Smooth muscle cell of the brain vasculature (primary cell): ENCODE measurements at places on chromosomes 12 and 14.

DNA sequence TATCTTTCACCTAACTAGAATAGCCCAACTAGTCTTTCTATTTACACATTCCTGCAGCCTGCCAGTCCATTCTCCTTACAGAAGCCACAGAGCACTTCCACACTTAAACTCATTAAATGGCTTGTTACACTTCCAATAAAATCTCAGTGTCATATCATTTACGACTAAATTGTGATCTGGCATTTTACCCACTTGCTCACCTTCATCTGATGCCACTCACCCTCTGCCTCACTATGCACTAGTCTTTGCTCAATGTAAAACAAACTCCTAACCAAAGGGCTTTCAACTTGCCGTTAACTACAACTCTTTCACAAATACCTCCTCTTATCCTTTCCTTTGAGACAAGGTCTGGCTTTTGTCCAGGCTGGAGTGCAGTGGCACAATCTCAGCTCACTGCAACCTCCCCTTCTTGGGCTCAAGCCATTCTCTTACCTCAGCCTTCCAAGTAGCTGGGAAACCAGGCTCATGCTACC, 24.1 kb downstream of the YAF2 start:
- DNase-seq: no peak

- peak; percentile 33 for DNase-seq
Measured at GRCh38 chr12:112198120-112198733, 72.9 kb downstream of the TRAFD1 start.

GRCh38 chr14:68135566-68135965, 316.0 kb downstream of the RAD51B start:
- DNase-seq: no peak

- no peak for DNase-seq
Measured at GRCh38 chr12:6946033-6946919, 2.5 kb downstream of the C12orf57 start.

- DNase-seq: no peak
Measured at GRCh38 chr12:93109551-93110203, 180.6 kb upstream of the EEA1 start.

GRCh38 chr12:102957339-102958050, at the start of gene ASCL1:
ASCL1 (plus strand) TSS chr12:102957674; CDS start chr12:102958245, 571 bp downstream.
- DNase-seq: no peak

GRCh38 chr14:105312973-105313372, 1.6 kb upstream of the PACS2 start:
- DNase-seq: no peak

GRCh38 chr14:95464103-95464502, 52.3 kb downstream of the SYNE3 start:
- DNase-seq: no peak

DNA sequence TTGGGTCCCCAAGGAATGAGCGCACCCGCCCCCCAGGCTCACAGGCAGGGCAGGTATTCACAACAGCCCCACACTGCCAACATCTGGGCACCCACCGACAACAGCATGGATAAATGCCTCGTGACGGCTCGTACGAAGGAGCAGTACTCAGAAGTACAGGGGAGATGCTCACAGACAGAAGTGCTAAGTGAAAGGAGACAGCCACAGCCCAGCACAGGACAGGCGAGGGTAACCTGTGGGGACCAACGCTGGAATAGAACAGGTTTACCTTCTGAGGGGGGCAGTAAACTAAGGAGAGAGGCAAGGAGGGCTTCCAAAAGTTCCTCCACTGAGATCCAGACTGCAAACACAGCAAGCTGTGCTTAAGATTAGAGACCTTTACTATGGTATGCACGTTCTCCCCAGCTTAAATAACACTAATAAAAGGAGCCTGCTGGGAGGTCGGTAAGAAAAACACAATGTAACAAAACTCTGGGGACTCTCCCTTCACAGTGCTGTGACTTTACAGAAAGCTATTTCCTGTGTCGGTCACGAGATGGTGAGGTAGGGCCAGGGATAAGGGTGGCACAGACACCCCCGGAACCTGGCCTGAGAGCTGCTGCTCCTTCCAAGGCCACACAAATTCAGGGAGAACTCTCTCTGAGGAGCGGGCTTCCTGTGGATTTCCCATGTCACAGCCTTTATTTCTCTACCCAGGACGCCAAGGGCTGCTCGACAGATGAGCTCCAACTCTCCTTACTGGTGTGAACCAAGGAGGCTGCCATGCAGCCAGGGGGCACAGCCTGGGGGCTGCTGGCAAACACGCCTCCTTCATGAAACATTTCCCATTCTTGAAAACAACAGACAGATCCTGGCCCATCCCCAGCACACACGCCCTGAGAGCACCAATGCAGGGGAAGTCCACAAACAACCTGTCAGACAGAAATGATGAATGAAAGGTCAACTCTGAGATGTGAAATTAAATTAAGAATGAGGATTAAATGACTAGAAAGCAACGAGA, 26.3 kb downstream of the SLC15A4 start:
- no peak for DNase-seq

DNA sequence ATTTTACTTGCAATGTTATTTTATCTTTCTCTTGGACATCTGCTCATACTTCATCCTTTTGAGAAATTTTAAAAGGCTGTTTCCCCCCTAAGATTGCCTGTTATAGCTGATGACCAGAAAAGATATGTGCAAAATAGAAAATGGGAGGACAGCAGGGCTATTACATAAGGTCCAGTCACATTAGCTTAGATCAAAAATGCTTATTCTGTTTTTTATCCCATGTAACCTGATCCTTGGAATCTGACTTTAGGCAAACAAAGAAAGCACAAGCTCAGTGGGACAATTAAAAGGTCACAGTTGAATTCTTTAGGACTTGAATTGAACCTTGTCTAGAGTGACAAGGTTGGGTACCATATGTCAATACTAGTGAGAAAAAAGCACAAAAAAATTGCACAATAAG, 65.1 kb upstream of the TRHDE start:
- DNase-seq: no peak

- DNase-seq: no peak
Measured at GRCh38 chr14:89616852-89617341, 199.9 kb upstream of the FOXN3 start.

DNA sequence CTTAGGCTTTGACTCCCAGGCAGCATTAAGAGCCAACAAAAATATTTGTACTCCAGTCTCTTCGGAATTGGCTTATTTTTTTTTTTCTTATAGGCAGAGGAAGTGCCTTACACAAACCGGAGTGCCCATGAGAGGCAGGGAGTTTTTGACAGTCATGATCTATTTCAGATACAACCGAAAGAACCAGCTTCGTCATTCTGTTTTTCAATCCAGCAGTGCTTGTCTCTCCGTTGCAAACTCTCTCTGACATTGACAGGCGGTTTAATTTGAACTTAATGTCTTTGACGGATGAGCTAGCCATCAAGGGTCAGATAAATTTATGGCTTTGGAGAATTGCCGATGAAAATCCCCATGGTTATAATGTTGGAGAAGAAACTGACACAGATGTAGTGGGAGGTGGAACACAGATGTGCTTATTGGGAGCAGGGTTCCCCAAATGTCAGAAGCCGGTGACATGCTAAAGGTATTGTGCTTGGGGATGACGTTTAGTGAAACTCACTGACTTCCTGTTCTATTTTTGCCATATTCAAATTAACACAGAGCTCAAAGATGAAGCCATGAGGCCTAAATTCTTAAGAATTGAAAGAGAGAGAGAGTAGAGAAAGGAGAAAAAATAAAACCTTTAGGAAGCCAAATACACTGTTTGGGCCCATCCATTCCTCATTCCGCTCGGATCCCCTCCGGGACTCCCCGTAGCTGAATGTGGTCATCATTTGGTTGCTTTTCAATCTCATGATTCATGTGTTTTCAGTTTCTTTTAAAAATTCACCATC, 59.7 kb downstream of the PLXNC1 start:
- DNase-seq: no peak

- peak; percentile 15 for DNase-seq
Measured at GRCh38 chr12:80241576-80242273, 142.4 kb downstream of the OTOGL start.

GRCh38 chr12:52371716-52372115, 4.4 kb upstream of the KRT85 start:
- DNase-seq: no peak

GRCh38 chr12:78764913-78765312, 99.7 kb upstream of the SYT1 start:
- no peak for DNase-seq

DNA sequence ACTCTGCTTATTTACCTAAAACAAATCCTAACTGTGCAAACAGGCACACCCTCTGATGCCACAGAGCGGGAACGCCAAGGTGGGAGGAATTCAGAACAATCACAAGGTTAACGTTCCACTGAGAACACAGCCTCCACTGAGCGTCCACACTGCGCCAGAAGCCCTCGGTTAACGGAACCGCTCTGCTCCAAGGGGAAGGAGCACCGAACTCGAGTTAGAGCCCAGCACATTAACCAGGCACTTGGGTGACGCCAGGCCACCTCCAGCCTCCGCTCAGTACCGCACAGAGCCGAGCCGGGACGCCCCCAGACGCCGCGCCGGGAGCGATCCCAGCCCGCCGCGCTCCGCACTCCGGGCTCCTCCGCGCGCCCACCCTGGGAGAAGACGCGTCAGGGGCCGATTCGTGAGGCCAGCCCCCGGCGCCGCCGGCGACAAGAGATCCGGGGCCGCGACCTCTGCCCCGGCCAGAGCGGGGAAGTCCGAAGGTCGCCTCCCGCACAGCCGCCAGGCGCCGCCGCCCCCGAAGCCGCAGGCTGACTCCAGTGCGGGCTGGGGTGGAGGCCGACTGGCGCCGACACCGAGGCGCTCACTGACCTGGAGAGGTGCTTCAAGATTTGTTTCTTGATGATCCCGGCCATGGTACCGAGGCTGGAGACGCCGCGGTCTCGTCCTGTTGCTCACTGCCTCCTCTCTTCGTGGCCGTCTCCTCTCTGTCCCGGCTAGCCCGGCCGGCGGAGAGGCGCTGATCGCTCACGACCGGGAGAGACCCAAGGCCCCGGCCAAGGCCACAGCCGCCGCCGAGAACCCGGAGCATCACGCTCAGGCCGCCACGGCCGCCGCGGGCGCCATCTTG, 450 bp downstream of the BLTP3B start:
- DNase-seq: no peak

- DNase-seq: no peak
Measured at GRCh38 chr12:4915752-4916151, 6.0 kb downstream of the KCNA1 start.

DNA sequence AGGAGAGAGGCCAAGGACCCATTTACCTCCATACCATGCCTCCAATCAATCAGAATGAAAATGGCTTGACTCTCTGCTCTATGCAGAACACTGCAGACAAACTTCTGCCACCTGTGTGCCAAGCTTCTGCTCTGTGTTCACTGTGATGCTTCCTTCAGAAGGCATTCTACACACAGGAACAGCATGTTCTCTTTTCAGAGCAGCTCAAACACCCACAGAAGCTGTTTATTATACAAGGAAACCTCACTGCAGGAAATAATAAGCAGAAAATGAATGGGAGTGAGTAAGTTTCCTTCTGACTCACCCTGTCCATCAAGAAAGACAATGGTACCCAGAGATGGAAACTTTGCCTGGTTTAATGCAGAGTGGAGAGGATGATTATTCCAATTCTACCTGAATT, 2.4 kb upstream of the ESR2 start:
- DNase-seq: no peak

DNA sequence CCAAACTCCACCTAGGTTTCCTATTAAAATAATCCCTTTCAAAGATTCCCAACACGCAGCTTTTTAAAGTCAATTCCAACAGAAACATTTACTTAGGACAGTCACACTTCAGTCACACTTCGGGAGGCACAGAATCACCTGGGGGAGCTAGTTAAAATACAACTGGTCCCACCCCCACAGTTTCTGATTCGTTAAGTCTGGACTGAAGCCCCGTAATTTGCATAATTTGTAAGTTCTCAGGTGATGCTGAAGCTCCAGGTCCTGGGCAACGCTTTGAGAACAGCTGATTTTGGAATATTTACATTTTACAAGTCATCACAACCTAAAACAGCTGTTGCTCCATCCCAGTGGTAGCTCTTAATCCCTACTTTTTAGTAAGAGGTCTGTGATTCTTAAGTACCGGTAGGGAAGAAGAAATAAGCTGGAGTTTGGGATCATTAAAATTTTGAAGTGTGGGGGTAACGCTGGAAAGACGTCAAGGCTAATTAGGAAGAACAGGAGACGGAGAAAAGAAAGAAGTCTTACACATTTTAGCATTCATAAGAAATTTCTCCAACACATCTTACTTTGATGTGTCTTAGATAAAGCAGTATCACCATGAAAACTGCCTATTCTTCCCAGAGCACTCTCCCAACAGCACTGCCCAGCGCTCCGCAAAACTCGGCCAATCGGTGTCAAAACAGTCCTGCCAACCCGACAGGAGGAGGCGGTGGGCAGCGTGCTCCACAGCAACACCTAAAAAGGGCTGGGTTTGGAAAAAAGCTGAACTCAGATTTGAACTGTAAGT, 1.1 kb downstream of the IPO8 start:
- no peak for DNase-seq

DNA sequence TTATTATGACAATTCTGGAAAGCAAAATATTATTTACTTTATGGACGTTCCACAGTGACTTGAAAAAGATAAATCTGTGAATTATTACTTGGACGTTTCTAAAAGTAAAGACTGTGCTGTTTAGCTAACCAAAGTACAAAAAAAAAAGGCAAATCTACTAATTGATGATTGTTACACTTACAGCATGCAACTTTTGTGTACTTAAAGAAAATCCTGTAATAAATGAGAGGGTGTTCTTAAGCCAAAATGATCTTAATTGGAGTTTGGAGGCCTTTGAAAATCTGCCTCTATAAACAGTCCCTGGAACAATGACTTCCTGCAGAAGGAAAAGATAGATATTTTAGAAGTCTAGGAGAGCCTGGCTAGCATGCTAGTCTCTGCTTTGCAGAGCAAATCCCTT, 434.0 kb upstream of the SYT1 start:
- no peak for DNase-seq

DNA sequence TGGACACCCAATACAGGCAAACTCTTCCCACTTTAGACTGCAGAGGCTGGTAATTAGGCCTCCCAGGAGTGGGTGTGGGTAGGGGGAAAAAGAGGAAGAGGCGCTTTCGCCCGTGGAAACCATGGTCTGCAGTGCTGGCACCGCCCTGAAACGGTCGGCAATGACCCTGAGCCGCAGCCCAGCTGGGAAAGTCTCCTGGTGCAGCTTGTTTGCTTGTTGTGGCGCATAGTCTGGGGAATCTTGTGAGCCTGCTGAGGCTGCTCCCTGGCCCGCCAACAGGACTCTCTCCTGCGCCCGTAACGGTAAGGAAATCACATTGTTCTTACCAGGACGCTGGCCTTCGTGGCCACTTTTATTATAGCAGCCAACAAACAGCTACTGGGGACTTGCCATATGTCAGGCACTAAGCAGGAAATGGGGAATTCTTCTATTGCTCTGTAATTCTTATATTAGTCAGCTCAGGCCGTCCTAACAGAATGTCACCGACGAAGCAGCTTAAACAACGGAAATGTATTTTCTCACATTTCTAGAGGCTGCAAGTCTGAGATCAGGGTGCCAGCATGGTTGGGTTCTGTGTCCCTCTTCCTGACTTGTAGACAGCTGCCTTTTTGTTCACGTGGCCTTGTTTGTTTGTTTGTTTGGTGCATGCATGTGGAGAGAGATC, 52.5 kb upstream of the RIN3 start:
- DNase-seq: no peak

DNA sequence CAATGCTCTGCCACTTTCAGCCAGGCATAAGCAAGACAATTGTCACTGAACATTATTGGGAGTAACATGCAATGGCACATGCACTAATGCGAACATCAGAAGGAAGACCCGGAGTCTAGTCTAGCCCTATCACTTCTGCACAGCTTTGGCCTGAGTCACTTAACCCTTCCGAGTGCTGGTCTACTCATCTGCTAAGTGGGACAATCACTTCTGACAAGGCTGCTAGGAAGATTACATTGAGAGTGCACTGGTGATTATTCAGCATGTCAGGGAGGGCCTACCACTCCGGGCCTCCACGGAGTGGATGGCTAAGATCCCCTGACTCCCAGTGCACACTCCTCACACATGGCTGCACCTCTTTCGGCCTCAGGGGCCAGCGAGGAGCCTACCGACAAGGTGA, 240.9 kb downstream of the DPF3 start:
- DNase-seq: no peak
